ENCODE measurements at places on chromosomes 2 and 18.

GRCh38 chr2:25586726-25587144 lies 86.6 kb downstream of the DTNB start:
- DNase-seq, result no peak

GRCh38 chr2:190497428-190497827 lies 37.1 kb downstream of the NEMP2 start:
- DNase-seq, result no peak

DNA sequence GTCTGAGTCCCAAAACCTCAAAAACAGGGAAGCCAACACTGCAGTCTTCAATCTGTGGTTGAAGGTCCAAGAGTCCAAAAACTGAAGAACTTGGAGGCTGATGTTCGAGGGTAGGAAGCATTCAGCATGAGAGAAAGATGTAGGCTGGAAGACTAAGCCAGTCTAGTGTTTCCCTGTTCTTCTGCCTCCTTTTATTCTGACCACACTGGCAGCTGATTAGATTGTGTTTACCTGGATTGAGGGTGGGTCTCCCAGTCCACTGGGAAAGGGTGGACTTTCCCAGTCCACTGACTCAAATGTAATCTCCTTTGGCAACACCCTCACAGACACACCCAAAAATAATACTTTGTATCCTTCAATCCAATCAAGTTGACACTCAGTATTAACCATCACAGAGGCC lies 27.5 kb upstream of the IL1B start:
- DNase-seq, result no peak

GRCh38 chr2:44398243-44398897 lies 36.6 kb downstream of the CAMKMT start:
- DNase-seq, result no peak

- DNase-seq, result no peak
Measured at GRCh38 chr18:49757513-49758262, 55.6 kb downstream of the ACAA2 start.

DNA sequence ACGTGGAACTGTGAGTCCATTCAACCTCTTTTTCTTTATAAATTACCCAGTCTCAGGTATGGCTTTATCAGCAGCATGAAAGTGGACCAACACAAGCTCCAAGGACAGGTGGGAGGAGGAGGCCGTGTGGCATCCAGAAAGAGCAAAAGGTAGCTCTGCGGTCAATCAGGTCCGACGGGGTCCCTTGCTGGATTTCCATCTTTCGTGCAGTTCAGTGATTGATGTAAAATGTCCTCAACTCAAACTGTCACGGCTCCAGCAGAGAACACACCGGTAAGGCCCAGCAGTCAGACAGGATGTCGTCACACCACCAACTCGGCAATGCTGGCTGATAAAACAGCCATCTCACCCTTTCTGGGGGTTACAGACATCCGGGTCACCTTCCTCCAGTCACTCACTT lies 123.3 kb downstream of the PXDN start:
- no peak for DNase-seq

- DNase-seq, result no peak
Measured at GRCh38 chr2:21353879-21354679, 230.3 kb downstream of the TDRD15 start.

DNA sequence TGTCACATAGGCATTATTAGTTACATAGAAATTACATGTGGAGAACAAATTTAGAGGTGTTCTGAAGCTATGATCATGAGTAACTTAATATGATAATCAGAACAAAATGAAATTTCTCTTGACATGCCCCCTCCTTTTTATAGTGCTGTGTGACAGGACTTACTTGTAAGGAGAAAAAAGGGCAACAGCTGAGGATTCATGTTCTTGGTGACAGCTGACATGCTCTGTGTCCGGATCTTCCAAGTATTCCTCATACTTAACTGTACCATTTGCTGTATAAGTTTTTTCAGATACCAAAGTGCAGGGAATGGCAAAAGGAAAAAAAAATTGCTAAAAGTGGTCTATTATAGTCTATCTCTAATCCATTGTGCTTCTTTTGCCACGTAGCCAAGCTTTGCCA lies 3.5 kb upstream of the MYL1 start:
- DNase-seq, result no peak

- DNase-seq, result no peak
Measured at GRCh38 chr2:241187101-241187917, 1.2 kb upstream of the ANO7 start.

DNA sequence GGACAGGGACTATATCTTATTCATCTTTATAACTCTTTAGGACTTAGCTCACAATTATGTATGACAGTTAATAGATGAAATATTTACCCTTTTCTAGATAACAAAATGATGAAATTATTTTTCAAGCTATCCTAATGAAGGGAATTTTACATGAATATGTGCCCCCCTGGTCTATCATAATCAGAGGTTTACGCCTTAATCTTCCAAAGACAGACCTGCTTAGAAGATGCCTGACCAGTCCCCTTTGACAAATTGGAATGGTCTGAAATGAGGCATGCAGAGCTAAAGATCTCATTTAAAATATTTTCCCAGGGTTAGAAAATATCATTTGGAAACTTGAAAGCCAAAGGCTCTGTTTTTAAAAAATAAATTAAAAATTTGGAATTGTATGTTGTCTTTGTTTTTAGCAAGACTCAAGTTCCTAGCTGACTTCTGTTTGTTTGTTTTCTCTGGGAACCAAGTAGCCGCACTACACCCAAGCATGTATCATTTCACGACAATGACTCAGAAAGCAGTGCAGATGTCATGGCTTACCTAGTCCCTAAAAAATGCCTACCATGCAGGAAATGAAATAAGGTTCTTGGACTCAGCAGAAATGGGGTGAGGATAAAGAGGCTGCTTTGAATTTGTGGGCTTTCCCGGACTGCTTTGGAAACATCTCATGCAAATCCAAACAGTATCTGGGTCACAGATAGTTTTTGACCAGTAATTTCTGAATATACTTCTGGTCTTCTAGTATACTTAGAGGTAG lies 162.1 kb downstream of the ZEB2 start:
- DNase-seq, result no peak

GRCh38 chr2:45237850-45238542 lies 228.7 kb upstream of the SIX2 start:
- DNase-seq, result no peak

Measured in activated T-cell treated with anti-CD3 and anti-CD28 coated beads, Interleukin-2, amount 50 U/mL, for 4 hours (primary cell).